Cardiac muscle cell (in vitro differentiated cells and primary cell): ENCODE measurements at places on chromosomes 5 and 9. TPM values are rescaled to one million over a fixed set of nuclear protein-coding genes. Genes with fewer than 3 reads are reported as not detected.

Gene ITGA2
- total RNA-seq: 1.4 and 2.3 TPM in 2 replicates

Gene SPAG8
- total RNA-seq: 2.9 and 3.7 TPM in 2 replicates

Gene HMMR
- 7.8 and 46.5 TPM in 2 replicates for total RNA-seq

Gene NMUR2
- not detected in 2 replicates for total RNA-seq

Gene RIOK2
- total RNA-seq: 20.5 and 23.6 TPM in 2 replicates

Gene FOXD4
- 0.81 and 1.5 TPM in 2 replicates for total RNA-seq

Gene MAP1B
- total RNA-seq: 142 and 258 TPM in 2 replicates

Gene SH3RF2
- total RNA-seq: 27.9 and 43.1 TPM in 2 replicates

Gene PLAC8L1
- total RNA-seq: not detected in 2 replicates

Gene OLFM1
- total RNA-seq: 2.4 and 6.3 TPM in 2 replicates

Gene PHF2
- total RNA-seq: 24.1 and 33.7 TPM in 2 replicates

Gene TPPP
- 7.3 and 7.7 TPM in 2 replicates for total RNA-seq

Gene ARL14EPL
- not detected in 2 replicates for total RNA-seq

Gene PARP8
- total RNA-seq: 12.2 and 18.2 TPM in 2 replicates

Gene KCNN2
- total RNA-seq: 31.4 and 44.9 TPM in 2 replicates

Gene C6
- total RNA-seq: 0.25 and 0.27 TPM in 2 replicates

Gene TBC1D13
- 24.6 and 26.6 TPM in 2 replicates for total RNA-seq

Gene KIAA0825
- 1.8 and 2.1 TPM in 2 replicates for total RNA-seq

Gene GALNT12
- 5.8 and 19.7 TPM in 2 replicates for total RNA-seq

Gene SARDH
- total RNA-seq: 10.8 and 16.9 TPM in 2 replicates
